DMS79 treated with DMSO at 0.1 percent for 48 hours (cell line): ENCODE measurements at places on chromosomes 11 and 22.

GRCh38 chr11:20388096-20389055 is 860 bp downstream of the PRMT3 start:
- DNase-seq, result peak; percentile 72

DNA sequence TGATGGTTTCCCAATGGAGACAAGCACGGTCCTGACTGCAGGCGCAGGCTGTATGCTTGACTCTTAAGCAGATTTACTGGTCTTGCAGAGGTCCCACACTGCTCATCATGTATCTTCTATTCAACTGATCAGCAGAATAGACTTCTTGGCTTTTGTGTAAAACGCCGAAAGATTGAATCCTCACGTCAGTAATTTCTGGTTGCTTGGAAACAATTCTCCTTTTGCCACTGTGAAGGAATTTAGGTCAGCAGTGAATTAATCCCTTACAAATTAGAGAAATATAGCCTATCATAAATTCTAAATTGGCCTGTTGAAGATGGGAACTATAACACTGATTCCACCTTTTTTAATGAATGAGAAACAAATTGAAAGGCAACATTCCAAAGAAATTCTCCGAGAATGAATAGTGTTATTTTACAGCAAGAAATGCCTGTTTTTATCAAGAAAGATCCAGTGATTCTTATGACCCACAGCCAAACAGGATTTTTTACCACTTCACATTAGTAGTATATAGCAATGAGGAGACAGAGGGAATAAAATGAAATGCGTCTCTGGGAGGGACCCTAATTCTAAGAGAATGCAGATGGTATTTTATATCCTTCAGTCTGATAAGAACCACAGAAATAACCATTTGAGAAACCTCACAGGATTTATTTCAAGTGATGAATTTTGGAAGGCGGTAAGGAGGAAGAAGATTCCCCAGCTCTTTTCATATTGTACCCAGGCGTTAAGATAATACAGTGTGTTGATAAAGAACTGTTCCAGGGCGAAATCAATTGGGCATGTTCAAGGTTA is 362.5 kb downstream of the RAB38 start:
- no peak for DNase-seq

DNA sequence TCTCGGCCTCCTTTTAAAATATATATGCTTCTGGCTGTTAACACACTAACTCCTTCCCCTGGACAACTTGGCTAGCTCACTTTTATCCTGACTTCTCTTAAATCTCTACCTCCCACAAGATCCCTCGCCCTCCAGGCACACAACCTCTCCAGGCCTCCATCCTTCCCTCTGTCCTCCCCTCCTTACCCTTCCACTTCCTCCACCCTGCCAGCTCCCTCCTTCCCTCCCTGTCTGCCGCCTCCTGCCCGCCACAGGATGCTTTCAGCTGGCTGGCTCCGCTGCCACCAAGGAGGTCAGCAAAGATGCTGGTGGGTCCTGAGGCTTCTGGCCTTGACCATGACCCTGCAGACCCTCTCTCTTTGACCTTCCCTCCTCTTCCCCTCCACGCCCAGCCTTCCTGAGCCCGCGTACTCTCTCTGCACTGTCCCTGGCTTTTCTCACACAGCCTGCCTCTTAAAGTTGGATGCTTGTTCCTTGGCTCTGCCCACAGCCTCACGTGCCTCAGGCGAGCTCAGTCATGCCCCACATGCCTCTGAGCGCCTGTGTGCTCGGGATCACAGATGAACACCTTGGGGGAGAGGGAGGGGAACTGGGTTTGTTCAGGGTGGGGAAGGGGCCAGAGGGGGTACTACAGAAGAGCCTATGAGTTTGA is 6.7 kb downstream of the NFAM1 start:
- peak; percentile 61 for DNase-seq

- DNase-seq, result no peak
Measured at GRCh38 chr22:40797427-40797826, 21.7 kb downstream of the SLC25A17 start.

- no peak for DNase-seq
Measured at GRCh38 chr11:70577948-70578347, 179.6 kb downstream of the CTTN start.
